ENCODE measurements at places on chromosomes 4 and X.

DNA sequence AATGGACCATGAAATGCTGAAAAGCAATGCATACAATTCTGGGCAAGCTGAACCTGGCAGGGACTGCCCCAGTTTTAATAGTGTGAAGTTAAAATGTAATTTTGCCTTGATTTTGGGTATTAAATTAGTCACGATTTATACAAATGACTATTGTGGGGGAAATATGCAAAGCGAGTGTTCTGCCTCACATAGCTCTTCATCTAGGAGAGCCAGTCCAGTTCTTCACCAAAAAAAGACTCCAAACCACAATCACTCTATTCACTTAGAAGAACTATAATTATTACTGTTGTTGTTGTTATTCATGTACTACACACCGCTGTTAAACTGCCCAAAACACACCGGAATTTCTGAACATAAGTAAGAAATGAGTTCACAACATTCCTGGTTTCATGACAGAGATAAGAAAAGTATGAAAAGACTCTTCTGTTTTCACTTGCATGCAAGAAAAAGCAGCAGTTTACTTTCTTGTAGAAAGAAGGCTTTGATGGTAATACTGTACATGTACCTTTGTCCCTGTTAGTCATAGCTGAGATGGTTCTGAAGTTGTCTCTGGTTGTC is 101.9 kb downstream of the QRFPR start:
- DNase-seq = no peak

GRCh38 chr4:25818876-25819275 is 43.9 kb downstream of the SEL1L3 start:
- no peak for DNase-seq

DNA sequence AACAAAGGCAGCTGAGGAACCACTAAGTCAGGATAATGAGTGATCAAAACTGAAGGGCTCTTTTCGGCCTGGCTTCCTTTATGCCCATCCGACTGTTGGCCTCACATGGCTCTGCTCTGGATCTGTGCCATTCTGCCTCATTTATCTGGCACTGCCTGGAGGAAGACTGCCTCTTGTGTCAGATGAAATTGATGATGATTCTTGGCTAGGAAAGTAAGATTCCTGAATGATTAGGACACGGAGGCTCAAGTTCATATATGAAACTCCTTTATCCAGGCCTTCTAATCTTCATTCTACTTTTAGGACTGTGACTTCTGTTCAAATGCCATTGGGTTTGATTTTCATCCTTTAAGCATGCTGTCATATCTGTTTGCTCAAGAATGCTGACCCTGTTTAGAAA is 475.4 kb upstream of the RPS6KA3 start:
- DNase-seq = no peak

GRCh38 chrX:49958727-49959485 is 36.5 kb downstream of the CLCN5 start:
- DNase-seq = no peak

- no peak for DNase-seq
These were observed 94.7 kb downstream of the SEL1L3 start for GRCh38 chr4:25767877-25768725.

- DNase-seq = no peak
These were observed 48.8 kb downstream of the MAP7D2 start for GRCh38 chrX:20067709-20068561.

Data from activated T-helper 1 cell treated with Interleukin-2 at 50 U/mL for 16 hours (primary cell).